ENCODE measurements at places on chromosomes 2 and 18.

DNA sequence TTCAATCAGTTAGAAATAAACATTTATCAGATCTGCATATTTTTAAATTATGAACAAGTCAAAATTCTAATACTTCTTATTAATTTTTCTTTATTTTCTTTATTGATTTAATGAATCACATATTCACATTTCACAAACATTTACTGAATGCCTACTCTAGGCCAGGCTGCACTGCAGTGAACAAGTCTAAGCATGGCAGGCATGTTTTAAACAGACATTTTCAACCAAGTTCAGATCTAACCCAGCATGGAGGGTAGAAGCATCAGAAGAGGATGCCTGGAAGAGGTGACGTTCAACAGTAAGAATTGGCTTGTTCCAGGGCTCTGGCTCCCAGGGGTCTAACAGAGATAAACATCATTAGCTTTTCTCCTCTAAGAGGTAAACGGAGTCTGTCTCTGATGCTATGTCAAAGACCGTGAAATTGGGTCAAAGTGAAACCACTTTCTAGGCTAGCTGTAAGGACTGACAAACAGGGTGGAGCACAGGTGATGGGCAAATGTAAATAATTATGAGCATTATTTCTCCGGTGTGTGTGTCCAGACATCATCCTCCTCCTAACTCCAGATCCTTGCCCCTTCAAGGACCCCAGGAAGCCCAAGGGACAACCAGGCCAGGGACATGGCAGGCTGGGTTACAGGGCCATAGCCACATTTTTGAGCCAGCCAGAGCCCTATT is 50.6 kb downstream of the UNC50 start:
- DNase-seq, result no peak

DNA sequence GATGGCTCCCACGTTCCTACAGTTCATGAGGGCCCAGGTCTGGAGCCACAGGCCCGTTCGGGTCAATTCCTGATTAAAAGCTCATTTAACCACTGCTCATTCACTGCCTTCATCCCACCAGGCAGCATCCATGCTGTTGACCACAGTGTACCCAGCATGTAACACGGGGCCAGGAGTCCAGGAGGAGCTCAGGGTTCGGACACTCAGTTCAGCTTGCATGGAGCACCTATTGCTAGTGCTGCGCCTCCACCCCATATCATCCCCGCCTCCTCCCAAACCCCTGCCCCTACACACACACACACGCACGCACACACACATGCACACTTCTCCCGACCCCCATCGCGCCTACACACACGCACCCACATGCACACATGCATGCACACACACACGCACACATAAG is 72.9 kb upstream of the SNTG2 start:
- no peak for DNase-seq

DNA sequence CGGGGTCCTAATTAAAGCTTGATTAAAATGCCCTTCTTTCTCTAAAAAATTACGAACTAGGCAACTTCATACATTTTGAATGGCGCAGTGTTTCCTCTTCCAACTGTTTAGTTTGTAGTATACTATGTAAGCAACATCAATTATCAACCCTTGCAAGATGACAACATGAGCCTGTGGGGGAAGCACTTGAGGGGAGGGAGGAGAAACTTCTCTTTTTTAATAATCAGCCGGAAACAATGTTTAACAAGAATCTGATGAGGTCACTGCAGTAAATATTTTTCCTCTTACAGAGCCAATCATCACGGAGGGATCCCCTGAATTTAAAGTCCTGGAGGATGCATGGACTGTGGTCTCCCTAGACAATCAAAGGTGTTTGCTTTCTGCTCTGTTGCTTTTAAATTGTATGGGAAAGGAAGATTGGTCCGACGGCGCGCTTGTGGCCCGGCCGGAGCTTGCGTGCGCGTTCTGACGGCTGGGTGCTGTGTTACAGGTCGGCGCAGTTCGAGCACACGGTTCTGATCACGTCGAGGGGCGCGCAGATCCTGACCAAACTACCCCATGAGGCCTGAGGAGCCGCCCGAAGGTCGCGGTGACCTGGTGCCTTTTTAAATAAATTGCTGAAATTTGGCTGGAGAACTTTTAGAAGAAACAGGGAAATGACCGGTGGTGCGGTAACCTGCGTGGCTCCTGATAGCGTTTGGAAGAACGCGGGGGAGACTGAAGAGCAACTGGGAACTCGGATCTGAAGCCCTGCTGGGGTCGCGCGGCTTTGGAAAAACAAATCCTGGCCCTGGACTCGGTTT is 5.3 kb upstream of the DLX1 start:
- DNase-seq, result no peak

DNA sequence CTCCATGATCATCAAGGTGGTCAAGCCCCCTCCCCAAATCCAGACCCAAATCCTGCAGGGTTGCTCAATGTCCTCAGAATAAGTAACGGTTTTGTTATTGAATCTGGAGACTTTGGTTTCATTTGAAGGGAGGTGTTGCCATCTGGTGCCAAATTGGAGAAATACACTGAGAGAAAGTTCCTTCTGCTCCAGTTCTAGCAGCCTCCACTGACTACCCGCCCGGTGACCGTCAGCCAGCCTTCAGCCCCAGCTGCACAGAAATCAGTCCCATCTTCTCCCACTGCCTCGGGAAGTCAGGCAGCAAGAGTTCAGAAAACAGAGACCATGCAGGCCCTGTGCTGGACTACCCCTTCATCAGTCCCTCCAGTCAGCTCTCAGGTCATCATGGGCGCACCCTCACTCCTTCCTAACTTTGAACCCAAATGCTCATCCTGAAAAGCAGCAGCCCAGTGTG is 38.7 kb downstream of the PKDCC start:
- no peak for DNase-seq

All from substantia nigra (tissue), 51 donors.